Uterus (tissue), 4 donors: ENCODE measurements at places on chromosomes 3 and 15. TPM values are rescaled to one million over a fixed set of nuclear protein-coding genes. Genes with fewer than 3 reads are reported as not detected.

Gene CX3CR1
- total RNA-seq, result 1.1 TPM

Gene SEMA5B
- not detected for total RNA-seq

DNA sequence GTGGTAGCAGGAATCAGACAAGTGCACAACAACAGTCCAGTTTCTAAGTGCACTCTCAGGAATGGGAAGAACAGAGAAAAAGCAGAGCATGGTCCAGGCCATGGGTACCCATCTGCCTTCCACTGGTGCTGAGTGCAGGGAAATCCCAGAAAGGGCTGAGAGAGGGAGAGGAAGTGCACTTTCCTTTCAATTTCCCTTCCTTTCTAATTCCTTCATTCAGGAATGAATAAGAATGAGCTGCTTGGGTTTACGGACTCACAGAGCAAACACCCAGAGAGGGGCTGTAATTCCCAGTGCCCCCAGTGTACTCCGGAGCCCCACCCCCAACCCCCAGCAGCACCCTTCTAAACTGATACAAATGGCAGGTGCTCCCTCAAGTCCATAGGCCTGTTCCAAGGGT is 300.6 kb downstream of the FOXP1 start:
- DNase-seq, result no peak
- H3K27ac ChIP-seq, result no peak overlapping the region

GRCh38 chr3:43418601-43419272 is 132.4 kb downstream of the SNRK start:
- no peak overlapping the region for H3K27ac ChIP-seq
- H3K36me3 ChIP-seq, result no peaks in the 10 kb centered on the region
- no peak for DNase-seq
- no peak overlapping the region for H3K4me3 ChIP-seq

- no peaks in the 10 kb centered on the region for H3K36me3 ChIP-seq
- no peak for DNase-seq
- no peaks in the 10 kb centered on the region for H3K4me1 ChIP-seq
- H3K4me3 ChIP-seq, result no peak overlapping the region
- H3K27ac ChIP-seq, result no peak overlapping the region
These were observed 27.6 kb downstream of the ACP3 start for GRCh38 chr3:132344666-132345280.

GRCh38 chr3:4963669-4964570 is 15.3 kb upstream of the BHLHE40 start:
- H3K27ac ChIP-seq, result no peak overlapping the region
- H3K36me3 ChIP-seq, result no peaks in the 10 kb centered on the region
- no peak for DNase-seq
- H3K4me3 ChIP-seq, result no peak overlapping the region
